ENCODE measurements at places on chromosomes 11 and 22. TPM values are rescaled to one million over a fixed set of nuclear protein-coding genes. Genes with fewer than 3 reads are reported as not detected.

DNA sequence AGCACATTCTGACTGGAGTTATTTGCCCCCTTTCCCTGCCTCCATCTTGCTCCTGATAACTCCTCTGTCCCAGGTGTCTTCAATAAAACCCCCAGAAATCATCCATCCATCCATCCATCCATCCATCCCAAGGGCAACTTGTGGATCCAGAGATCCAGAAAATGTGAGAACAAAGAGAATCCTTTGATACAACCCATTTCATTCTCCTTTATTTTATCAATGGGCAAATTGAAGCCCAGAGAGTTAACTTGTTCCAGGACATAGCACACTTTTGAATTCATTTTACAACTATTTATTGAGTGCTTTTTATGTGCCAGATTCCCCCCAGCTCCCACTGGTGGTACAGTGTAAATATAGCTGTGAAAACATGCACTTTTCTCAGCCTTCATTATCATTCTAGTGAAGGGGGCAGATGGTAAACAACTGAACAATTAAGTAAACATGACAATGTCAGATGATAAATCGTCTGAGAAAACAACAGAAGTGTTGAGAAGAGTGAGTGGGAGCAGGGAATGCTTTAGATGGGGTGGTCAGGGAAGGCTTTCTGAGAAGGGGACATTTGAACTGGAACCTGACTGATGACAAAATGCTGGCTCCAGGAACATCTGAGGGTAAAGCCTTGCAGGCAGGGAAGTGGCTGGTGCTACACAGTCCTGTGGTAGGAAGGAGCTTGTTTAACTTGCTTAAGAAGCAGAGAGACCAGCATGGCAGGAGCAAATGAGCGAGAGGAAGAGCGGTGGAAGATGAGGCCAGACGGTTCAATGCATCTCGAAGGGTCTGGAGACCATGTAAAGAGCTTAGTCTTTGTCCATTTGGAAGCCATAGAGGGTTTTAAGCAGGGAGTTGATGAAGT lies 80.0 kb upstream of the TIMP3 start:
- H3K27ac ChIP-seq = no peak overlapping the region
- no peaks in the 10 kb centered on the region for H3K27me3 ChIP-seq
- no peak for DNase-seq
- no peak overlapping the region for H3K4me3 ChIP-seq

DNA sequence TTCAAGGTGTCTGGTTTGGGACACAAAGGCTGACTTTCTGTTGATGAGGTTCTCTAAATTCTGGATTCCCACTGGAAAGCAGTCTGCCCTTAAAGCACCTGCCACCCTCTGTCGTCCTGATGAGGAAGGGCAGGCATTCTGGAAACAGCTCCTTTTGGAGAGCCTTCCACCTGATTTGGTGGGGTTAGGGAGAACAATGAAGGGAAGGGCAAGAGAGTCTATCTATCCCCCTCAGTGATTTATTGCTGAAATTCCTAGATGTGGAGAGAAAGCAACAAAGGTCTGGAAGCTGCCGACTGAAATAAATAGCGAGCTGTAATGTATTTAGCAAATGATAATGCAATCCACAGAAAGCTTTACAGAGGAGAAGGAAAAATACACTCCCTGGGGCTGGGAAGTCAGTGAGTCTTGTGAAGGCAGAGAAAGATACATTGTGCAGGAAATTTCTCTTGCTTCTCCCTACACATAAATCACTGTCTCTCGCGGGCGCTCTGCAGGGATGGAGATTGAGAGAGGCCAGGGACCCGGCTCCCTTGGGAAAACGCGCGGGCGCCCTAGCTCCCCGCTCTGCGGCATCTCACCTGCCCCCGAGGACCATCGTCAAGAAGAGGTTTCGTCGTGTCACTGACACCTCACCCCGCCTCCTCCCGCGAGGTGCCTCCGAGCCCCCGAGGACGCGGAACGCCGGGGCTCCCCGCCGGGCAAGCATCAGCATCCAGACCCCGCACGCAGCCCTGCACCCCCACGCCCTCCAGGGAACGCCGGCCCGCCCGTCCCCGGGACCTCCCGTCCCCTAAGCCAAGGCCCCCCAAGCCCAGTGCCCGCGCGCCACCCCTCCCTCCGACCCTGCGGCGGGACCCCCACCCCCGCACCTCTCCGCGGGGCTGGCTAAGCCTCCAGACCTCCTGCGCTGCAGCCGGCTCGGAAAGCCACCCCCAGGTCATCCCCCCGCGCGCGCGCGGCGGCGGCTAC lies 673 bp downstream of the CDON start:
- H3K36me3 ChIP-seq = no peaks in the 10 kb centered on the region
- peaks cover 13% of the 10 kb centered on the region for H3K4me1 ChIP-seq
- peak; percentile 8 for DNase-seq
- H3K27me3 ChIP-seq = peaks cover 6% of the 10 kb centered on the region
- H3K4me3 ChIP-seq = peak overlapping the region; percentile 55

DNA sequence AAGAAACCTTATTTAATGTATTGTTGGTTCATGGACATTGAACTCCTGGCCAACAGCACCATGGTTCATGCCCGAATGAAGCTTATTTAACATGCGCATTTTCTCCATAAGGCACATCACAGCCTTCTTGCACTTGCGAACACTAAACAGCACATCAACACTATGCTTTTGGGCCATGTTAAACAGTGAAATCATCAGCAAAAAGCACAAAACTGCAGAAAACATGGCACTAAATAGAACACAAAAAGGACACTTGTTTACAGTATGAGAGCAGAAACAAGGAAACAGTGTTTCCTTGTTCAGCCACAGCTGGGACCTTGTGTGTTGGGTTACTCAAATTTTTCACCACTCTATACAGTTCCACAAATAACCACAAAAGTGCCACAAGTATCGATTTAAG lies 122.3 kb downstream of the MSANTD4 start:
- DNase-seq = no peak
- no peak overlapping the region for H3K27ac ChIP-seq
- H3K36me3 ChIP-seq = no peaks in the 10 kb centered on the region
- no peaks in the 10 kb centered on the region for H3K4me1 ChIP-seq
- H3K27me3 ChIP-seq = no peaks in the 10 kb centered on the region

The SCUBE1 gene
- not detected for total RNA-seq

The PHOX2A gene
- total RNA-seq = not detected

The BIK gene
- 2.1 TPM for total RNA-seq
